ENCODE measurements at places on chromosomes 7 and 10.
A peak's percentile ranks its signal among the peaks of the same experiment; 100 is the strongest.

DNA sequence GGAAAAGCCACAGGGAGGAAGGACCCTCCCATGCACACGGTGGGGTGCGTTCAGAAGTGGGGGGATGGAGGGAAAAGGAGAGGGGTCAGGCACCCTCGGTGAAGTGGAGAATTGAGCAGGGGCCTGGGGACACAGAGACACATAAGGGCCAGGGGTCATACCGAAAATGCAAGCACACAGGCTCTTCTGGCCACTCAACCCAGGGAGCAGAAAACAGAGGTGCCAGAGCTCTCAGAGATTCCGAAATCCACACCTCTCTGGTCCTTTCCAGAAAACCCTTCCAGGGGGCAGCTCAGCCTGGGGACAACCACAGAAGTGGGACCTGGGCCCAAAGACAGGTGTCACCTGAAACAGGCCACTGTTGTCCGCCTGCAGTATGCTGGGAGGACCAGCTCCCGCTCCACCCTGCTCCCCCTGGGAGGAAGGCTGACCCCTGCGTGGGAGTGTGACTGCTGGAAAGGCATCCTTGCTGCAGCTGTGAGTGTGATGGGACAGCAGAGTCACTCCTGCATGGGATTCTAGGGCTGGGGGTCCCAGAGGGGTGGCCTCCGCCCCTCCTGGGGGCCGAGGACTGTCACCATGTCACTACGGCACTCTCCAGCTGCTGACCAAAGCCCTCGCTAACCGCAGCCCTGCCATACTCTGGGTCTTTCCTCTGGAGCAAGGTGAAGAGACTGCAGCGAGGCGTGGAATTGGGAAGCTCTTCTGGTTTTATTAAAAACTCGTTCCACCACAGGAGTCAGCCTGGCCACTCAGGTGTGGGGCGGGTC lies 63.1 kb downstream of the TMEM209 start:
- DNase-seq = no peak

GRCh38 chr10:131169146-131169545 lies 142.4 kb downstream of the TCERG1L start:
- DNase-seq = no peak

DNA sequence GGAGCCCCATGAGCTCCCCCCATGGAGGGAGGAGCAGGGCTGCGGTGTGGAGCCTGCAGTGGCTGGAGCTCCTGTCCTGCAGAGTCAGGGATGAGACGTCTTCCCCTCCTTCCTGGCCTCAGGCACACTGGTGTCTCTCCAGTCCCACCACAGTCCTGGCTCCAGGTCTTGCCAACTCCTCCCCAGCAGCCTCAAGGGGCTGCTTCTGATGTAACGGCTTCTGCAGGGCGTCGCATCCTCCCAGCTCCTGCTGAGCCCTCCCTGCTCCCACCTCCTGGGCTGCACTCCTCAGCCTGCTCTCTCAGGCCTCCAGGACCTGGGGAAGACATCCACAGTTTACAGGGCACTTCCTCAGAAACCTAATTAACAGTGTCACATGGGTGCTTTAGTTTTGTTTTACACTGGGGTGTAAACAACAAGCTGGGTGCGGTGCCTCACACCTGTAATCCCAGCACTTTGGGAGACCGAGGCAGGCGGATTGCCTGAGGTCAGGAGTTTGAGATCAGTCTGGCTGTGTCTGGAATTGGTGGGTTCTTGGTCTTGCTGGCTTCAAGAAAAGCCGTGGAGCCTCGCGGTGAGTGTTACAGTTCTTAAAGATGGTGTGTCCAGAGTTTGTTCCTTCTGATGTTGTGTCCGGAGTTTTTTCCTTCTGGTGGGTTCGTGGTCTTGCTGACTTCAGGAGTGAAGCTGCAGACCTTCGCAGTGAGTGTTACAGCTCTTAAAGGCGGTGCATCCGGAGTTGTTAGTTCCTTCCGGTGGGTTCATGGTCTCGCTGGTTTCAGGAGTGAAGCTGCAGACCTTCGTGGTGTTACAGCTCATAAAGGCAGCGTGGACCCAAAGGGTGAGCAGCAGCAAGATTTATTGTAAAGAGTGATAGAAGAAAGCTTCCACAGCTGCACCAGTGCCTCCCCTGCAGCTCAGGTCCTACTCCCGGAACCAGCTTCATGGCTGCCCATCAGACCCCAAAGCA lies 95.0 kb downstream of the PAXIP1 start:
- DNase-seq = no peak

DNA sequence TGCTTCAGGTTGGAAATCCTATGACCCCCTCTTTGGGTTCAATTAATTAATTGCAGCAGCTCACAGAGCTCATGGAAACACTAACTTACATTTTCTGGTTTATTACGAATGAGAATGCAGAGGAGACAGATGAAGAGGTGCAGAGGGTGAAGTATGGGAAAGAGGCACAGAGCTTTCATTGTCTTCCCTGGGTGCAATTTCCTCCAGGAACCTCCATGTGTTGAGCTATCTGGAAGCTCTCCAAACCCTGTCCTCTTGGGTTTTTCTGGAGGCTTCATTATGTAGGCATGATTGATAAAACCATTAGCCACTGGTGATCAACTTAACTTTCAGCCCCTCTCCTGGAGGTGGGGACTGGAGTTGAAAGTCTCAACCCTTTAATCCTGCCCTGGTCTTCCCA lies 133.0 kb upstream of the AUTS2 start:
- DNase-seq = no peak

GRCh38 chr7:136057509-136057908 lies 80.3 kb upstream of the MTPN start:
- no peak for DNase-seq

DNA sequence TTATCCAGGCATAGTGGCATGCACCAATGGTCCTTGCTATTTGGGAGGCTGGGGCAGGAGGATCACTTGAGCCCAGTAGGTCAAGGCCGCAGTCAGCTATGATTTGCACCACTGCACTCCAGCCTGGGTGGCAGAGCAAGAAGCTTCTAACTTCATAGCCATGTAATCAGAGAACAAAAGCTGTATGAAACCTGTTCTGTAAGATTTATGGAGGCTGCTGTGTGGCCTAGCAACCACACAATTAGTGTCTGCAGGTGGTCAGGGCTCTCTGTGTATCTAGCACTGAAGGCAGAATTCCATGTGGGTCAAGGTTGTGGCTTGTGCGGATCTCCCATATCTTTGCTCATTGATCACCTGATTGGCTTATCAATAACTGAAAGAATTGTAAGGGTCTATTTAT lies 221.5 kb upstream of the FOXK1 start:
- DNase-seq = no peak

- DNase-seq = no peak
These were observed 146.2 kb downstream of the ICA1 start for GRCh38 chr7:8115547-8116402.

- DNase-seq = peak; percentile 84
These were observed 37.9 kb downstream of the VOPP1 start for GRCh38 chr7:55534262-55534915.

DNA sequence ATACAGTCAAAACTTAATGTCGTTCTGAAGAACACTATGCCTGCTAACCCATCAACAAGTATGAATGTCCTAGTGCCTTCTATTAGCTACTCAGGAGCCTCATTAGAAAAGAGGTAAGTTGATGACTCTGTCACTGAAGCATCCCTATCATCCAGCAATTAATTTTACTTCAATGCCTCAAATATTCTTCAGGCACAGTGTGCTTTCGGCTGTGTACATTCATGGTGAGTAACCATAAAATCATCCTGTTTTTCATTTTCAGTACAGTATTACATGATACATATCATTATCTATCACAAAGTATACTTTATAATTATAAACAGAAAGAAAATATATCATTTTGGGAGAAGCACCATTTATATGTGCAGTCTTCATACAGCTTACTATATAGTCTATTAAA lies 495.5 kb upstream of the ZWINT start:
- DNase-seq = no peak

- DNase-seq = no peak
These were observed 198.3 kb downstream of the PRKG1 start for GRCh38 chr10:51272555-51272954.

DNA sequence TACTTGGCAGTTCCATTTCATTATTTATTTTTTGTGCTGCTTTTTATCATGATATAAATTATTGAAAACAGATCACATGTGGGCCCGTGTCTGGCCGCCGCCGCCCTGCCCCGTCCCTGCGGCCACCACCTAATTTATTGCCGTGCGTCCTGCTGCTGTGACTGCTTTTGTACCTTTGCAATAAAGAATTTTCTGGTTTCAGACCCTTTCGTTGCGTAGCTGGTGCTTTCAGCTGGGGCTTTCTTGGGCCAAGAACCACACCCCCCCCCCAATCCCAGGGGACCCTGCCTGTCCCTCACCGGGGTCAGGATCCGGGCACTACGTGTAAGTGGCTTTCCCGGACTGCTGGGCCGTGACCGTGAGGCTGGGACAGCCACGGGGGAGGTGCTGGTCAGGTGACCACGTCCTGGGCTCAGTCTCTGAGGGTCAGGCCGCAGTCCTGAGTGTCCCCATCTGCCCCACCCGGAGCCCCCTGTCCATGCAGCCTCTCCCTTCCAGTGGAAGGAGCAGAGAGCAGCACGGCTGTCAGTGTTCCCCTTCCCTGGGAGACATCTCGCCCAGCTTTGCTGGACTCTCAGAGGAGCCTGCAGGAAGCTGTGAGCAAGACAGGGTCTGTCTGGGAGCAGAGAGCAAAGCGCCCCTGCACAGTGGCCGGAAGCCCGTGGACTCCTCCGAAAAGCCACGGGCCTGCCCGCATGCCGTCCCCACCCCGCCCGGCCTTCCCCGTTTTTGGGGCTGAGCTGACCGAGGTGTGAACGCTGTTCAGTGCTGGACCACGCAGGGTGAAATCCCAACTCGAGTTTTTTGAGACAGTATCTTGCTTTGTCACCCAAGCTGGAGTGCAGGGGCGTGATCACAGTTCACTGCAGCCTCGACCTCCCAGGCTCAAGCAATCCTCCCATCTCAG lies 12.6 kb downstream of the MAFK start:
- no peak for DNase-seq

DNA sequence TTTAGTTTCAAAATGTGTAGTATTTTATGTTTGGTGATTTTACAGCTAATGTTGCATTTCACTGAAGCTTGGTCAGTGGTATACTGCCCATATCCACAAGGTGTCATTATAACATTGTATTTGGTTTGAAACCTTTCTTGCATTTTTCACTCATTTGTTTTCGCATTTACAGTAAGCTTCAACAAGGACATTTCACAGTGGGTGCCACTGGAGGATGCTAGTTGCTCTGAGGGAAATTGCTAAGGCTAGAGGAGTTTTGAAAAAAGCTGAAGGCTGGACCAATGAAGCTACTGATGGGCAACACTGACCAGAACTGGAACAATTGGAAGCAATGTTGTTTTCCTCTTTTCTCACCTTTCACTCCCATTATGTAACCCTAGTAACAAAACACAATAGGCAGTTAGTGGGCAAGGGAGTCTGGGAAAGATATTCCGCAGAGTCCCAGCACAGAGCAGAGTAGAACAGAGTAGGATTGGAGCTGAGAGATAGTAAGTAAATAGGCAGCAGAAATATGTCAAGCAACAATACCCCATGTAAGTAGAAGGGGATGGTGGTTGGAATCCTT lies 23.6 kb upstream of the SRI start:
- no peak for DNase-seq

- peak; percentile 98 for DNase-seq
These were observed at the start of gene TMEM120A for GRCh38 chr7:75994388-75995051. TMEM120A (minus strand) TSS chr7:75994595; CDS start chr7:75994570, 25 bp downstream.

DNA sequence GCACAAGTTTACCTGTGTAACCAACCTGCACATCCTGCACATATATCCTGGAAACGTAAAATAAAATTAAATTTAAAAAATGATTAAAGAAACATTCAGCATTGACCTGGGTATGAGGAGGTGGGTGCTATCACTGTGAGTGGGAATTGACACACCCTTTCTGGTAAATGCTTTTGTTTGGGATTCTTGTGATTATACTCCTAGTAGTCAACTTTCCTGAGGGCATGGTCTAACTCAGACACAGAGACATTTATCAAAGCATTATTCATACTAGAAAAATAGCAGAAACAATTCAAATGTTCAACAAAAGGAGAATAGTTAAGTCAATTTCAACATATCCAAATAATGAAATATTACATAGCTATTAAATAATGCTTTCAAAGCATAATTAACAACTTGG lies 44.2 kb downstream of the CNNM2 start:
- no peak for DNase-seq

DNA sequence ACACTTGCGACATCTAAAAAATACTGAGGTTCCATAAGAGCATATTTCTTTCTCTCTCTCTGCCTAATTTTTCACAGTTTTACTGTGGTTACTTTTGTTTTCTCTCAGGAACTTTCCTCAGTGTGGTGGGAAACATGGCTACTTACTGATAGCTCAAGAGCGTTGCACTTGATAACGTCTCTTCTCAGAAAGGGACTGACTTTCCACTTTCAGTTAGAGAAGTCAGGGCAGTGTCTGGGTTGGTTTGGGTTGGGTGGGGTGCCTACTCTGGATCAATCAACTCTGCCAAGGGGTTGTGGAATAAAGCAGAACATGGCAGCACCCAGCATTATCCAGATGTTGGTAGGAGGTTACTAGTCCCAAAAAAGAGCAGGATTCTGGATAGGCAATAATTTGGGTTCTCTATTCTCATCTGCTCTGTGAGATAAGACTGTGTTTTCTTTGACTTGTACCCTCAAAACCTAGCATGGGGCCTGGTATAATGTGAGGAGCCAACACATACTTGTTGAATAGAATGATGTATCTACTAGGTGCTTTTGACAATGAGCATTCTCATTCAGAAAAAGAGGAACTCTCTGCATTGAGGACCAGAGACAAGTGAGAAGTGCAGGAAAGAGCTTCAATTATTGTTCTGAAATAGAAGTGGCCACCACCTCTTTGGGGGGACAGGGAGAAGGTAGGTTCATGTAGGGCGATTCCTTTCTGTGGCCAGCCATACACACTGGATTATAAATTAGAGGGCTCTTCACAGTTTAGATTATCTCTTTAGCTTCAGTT lies 315.7 kb downstream of the REEP3 start:
- DNase-seq = no peak

GRCh38 chr7:20737840-20738448 lies 48.7 kb downstream of the SP8 start:
- DNase-seq = no peak

DNA sequence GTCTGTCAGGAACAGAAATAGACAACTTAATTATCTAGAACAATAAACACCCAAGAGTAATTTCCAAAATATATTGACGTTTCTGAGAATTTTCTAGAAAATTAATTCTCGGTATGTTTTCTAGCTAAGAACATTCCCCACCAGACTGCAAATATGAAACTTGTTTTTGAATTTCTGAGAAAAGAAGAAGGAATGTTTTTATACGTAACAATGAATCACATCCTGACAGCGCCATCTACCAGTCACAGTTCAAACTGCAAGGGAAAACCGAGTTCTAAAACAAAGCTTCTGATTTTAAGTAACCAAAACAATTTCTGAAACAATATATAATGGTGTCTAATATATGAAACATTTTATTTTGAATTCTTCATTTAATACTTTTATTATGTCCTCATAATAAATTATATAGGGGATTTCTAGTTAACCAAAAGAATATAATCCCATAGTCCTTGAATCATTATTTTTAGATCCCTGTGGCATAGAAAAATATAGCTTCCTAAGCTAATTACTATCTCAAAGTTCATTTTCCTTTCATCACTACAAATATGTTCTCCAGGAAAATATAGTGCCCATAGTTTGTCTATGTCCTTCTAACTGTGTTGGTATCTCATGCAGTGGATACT lies 34.5 kb upstream of the MEOX2 start:
- DNase-seq = peak; percentile 5

- DNase-seq = no peak
These were observed 63.0 kb upstream of the MKI67 start for GRCh38 chr10:128189176-128189575.

All from stimulated activated CD4-positive, alpha-beta T cell treated with anti-CD3 and anti-CD28 coated beads, Interleukin-15, amount 100 ng/mL, for 24 hours (primary cell).